Effector memory CD8-positive, alpha-beta T cell (primary cell): ENCODE measurements at places on chromosomes 16 and 17.

GRCh38 chr16:57150682-57151330 is 35.0 kb downstream of the PSME3IP1 start:
- no peak for DNase-seq

DNA sequence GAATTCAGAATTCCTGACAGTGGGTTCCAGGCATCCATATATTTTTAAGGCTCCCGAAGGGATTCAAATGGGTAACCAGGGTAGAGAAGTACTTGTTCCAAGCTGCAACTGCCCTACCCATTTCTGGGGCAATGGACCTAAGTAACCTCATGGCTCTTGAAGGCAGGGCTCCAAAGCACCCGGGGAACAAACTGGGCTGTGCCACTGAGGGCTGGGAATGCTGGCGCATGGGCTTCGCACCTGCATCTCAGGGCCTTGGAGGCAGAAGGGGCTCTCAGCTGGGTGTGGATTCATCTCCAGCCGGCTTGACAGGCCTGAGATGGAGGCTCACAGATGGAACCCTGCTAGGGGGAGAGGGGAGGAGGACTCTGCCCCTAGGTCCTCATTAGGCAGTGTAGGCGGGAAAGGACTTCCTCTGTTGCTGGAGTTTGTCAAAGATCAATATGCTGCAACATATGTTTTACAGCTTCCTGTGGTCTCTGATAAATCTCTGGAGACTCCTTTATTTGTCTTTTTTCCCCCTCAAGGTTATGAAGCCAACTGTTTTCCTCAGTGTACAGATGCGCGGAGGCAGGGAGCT is 232.3 kb upstream of the NLRP1 start:
- no peak for DNase-seq

DNA sequence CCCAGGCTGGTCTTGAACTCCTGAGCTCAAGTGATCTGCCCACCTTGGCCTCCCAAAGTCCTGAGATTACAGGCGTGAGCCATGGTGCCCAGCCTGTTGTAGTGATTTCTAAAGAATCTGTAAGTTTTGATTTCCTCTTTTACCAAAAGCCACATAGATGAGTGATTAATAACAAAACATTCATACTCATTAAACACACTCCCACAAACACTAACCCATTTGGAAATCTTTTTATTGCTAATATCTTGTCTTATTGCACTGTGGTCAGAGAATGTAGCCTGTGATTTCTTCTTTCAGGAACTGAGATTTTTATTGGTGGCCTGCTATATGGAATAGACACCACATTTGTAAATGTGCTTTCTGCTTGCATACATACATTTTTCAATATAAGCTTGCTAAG is 31.6 kb downstream of the MYH10 start:
- DNase-seq: no peak

- DNase-seq: no peak
Observed at GRCh38 chr17:43756201-43756600, 2.4 kb downstream of the SOST start.

GRCh38 chr16:30335598-30336474 is 19.3 kb downstream of the CD2BP2 start:
- DNase-seq: no peak

GRCh38 chr17:63919311-63919723 is 678 bp upstream of the GH1 start:
- peak; percentile 71 for DNase-seq

GRCh38 chr16:67504031-67505021 is 21.0 kb upstream of the AGRP start:
- DNase-seq: peak; percentile 29

GRCh38 chr16:57852189-57852588 is 49.9 kb upstream of the KIFC3 start:
- no peak for DNase-seq

- DNase-seq: no peak
Observed at GRCh38 chr17:34762078-34762477, 182.7 kb downstream of the TMEM132E start.

GRCh38 chr16:70348991-70349390 is 2.3 kb downstream of the DDX19A start:
- DNase-seq: no peak

DNA sequence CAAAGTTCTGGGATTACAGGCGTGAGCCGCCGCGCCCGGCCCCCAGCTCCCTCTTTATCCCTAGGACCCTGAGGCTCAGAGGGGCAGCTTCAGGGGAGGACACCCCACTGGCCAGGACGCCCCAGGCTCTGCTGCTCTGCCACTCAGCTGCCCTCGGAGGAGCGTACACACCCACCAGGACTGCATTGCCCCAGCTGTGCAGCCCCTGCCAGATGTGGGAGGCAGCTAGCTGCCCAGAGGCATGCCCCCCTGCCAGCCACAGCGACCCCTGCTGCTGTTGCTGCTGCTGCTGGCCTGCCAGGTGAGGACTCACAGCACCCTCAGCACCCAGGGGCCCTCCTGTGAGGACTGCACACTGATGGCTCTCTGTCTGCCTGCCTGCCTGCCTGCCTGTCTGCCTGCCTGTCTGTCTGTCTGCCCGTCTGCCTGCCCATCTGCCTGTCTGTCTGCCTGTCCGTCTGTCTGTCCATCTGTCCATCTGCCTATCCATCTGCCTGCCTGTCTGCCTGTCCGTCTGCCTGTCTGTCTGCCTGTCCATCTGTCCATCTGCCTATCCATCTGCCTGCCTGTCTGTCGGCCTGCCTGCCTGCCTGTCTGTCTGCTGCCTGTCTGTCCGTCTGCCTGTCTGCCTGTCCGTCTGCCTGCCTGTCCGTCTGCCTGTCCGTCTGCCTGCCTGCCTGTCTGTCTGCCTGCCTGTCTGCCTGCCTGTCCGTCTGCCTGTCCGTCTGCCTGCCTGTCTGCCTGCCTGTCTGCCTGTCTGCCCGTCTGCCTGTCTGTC is 5.0 kb downstream of the GCGR start:
- DNase-seq: no peak

GRCh38 chr16:9980981-9981380 is 201.2 kb downstream of the GRIN2A start:
- no peak for DNase-seq

DNA sequence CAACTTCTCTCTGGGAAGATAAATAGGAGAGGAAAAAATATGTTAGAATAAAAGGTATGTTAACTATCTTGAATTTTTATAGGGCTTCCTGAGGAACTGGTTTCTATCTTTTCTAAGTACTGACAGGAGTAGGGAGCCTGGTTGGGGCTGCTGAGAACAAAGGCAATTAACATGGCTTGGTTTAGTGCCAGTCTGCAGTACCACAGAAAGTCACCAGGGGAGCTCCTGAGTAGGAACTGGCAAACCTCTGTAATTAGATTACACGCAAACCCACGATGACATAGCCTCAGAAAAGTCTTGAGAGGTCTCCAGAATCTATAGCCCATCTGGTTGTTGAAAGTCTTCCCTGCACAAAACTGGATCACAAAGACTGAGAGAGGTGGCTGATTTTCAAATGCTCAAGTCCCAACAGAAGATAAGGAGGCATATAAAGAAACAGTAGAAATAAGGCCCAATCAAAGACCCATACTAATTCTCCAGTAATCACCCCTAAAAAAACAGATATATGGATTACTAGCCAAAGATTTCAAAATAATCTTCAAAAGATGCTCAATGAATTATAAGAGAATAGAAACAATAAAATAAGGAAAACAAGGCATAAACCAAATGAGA is 11.7 kb upstream of the CNTNAP4 start:
- DNase-seq: no peak

DNA sequence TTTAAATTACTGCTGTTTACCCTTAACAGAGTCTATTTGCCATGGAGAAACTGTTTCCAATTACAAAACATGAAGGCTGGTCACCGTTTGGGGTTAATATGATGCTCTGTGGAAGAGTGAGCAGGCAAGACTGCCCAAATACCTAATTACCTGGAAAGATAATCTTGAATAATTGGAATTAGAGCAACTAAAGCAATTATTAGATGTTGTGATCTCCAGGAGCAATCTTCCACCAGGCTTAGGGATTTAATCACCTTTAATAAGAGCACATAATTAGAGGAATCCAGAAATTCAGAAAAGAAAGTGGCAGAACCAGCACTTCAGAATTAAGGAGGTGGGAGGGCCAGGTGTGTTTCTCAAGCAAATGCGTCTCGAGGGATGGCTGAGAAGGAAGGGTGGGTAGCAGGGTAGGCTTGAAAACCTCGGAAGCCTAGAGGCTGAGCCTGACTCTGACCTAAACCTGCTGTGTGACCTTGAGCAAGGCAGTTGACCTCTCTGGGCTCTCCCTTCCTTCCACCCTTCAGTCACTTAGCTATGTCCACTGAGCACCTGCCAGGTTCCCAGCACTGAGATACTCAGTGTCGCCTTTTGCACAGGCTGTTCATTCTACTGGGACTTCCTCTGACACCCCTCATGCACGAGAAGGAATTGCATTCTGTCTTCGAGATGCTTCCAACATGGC is 113.2 kb downstream of the GSG1L start:
- no peak for DNase-seq

DNA sequence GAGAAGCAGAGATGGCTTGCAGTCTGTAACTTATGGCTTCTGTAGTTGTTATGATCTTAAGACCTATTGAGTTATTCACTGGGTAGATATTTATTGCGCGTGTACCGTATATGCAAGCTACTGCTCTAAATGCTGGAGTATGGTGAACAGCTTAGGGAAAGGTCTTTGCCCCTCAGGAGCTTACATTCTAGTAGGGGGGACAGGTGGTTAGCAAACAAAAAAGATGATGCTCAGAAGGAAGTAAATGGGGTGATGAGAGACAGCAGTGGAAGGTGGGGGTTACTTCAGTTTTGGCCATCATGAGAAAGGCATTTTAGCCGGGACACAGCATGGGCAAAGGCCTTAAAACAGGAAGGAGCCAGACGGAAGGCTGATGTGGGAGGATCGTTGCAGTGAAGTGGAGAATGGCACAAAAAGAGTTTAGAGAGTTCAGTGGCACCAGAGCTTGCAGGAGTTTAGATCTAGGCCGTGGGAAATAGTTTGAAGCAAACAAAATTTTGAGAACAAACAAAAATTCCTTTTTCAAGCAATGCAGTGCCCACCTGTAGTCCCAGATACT is 2.1 kb downstream of the ARMC7 start:
- no peak for DNase-seq
